Stimulated activated naive B cell treated with anti-CD40 and anti-IgM and Interleukin-4, amounts not matched to agents 10 μg/mL and 1 μg/mL and 100 μg/mL, for 72 hours (primary cell): ENCODE measurements at places on chromosomes 3 and 15.

- DNase-seq: no peak
Measured at GRCh38 chr15:52171386-52171785, 19.8 kb downstream of the GNB5 start.

GRCh38 chr3:46662771-46663551 is 30.5 kb downstream of the ALS2CL start:
- DNase-seq: no peak

- DNase-seq: no peak
Measured at GRCh38 chr3:191484461-191484860, 23.5 kb downstream of the PYDC2 start.

DNA sequence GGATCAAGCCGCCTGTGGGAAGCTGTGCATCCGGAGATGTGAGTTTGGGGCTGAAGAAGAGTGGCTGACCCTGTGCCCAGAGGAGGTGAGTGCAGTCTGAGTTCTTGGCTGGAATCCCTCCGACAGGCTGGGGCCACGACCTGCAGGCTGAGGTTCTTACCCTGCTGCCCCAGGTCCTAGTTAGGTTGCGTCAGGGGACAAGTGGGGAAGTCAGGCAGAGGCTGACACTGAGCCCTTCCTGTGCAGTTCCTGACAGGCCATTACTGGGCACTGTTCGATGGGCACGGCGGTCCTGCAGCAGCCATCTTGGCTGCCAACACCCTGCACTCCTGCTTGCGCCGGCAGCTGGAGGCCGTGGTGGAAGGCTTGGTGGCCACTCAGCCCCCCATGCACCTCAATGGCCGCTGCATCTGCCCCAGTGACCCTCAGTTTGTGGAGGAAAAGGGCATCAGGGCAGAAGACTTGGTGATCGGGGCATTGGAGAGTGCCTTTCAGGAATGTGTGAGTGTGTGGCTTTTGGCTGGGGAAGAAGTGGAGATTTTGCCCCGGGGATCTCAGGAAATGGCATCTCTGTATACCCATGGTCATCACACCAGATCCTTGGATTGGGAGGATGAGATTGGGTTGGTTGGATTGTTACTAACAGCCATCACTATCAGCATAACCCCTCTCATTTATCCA is 1.3 kb downstream of the PPM1M start:
- no peak for DNase-seq

GRCh38 chr3:131793870-131794269 is 240.9 kb downstream of the CPNE4 start:
- no peak for DNase-seq

DNA sequence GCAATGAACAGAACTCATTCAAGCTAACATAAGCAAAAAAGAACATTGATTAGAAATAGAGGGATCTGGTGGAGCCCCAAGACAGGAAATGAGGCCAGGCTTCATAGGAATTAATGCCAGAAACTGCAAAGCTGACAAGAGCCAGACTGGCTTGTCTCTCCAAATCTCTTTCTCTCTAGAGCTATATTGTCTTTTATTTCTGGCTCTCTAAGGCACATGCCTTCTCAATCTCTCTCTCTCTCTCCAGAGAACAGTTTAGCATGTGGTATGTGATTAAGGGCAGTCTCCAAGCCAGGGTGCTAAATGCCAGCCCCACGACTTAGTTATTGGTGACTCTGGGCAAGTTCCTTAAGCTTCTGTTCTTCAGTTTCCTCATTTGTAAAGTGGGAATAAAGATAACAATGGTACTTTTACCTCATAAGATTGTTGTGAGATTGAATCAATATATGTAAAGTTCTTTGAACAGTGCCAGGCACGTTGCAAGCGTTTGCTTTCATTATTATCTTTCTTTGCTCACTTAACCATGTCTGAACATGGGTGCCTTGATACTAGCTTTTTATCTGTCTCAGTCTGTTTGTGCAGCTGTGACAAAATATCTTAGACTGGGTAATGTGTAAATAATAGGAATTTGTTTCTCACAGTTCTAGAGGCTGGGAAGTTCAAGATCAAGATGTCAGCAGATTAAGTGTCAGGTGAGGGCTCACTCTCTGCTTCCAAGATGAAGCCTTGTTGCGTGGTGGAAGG is 123.2 kb downstream of the BDH1 start:
- no peak for DNase-seq

GRCh38 chr3:29152379-29152778 is 128.5 kb upstream of the RBMS3 start:
- DNase-seq: no peak

- DNase-seq: no peak
Measured at GRCh38 chr3:123120573-123120972, 53.7 kb downstream of the PDIA5 start.

DNA sequence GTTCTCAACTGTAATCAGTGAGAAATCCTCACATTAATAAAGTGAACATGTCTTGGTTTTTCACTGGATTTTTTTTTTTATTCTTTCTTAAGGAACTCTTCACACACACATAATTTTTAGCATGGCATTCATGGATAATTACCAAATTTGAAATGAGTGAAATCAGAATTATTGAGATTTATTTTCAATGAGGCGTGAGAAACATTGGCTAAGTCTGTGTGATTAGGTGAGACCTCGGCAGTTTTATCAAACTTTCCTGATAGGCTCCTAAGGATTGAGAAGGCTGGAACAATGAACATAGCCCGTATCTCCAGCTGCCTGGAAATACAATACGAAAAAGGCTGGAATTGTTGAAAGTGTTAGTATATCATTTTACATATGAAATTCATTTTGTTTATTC is 35.5 kb downstream of the MDFIC2 start:
- no peak for DNase-seq

GRCh38 chr15:86690566-86690965 is 610.9 kb downstream of the AGBL1 start:
- no peak for DNase-seq
